ENCODE measurements at places on chromosomes 1 and 21. TPM values are rescaled to one million over a fixed set of nuclear protein-coding genes. Genes with fewer than 3 reads are reported as not detected.

The INKA2 gene
- total RNA-seq = 15.9 TPM

DNA sequence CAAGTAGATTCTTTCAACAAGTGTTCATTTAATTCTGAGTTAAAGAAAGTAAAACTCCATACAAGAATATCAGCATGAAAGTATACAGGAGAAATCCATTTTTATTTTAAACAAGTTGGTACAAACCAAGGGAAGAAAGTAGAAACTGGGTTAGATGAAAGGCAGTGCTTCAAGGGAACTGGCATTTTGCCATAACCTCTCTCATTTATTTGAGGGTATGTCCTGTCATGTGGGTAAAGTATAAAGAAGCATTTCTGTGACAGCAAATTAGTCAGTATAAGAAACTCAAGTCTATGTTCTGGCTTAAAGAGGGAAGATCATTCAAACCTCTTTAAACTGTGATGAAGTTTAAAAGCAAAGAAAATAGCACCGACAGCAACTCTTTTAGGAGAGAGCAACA lies 32.0 kb downstream of the OLFM3 start:
- no peak for DNase-seq

DNA sequence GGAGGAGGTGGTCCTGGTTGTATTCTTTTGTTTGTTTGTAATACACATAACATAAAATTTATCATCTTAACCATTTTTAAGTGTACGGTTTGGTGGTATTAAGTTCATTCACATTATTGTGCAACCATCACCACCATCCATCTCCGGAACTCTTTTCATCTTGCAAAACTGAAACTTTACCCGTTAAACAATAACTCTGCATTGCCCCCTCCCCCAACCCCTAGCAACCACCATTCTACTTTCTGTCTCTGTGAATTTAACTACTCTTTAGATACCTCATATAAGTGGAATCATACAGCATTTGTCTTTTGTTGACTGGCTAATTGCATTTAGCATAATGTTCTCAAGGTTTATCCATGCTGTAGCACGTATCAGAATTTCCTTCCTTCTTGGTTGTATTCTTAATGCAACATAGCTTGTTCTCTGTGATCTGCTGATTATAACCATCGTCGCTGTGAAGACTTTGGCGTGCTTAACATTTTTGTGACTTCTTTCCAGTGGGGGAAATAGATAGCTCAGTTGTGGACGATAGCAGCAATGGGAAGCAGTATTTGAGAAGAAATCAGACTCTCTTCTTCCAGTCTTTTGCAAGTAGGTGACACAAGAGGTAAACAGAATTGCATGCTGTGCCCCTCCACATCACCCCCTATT lies 117.5 kb upstream of the HOOK1 start:
- DNase-seq = no peak

The CD1C gene
- not detected for total RNA-seq

DNA sequence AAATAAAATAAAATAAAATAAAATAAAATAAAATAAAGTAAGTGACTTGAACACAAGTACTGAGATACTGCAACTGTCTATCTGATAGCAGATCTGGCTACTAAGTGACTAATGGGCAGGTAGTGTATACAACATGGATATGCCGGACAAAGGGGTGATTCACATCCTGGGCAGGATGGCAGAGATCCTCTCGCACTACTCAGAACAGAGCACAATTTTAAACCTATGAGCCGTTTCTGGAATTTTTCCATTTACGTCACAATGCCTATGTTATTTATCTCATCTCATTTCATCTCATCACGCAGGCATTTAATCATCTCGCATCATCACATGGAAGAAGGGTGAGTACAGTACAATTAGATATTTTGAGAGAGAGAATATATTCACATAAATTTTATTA lies 233.3 kb upstream of the COA6 start:
- DNase-seq = no peak

DNA sequence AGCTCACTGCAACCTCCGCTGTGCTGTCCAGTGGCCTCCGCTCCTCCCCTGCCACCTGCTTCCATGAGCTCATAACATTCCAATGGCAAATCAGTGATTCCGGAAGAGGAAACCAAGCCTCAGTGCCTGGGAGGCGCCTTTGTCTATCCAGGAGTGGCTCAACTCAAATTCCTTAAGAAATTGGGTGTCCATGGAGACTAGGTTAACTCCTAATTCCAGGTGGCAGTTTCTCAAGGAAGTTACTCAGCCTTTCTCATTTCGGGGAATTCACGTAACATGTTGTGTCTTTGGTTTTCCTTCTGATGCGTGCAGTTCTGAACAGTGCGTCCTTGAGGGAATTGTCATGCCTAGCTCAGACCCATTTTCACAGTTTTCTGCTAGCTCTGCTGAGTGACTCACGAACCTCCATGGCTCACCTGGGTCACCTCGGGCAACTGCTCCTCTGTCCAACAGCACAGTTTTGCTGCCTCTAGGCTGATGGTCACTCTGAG lies 89.9 kb upstream of the DSCAM start:
- no peak for DNase-seq

The SPRR2G gene
- not detected for total RNA-seq

- DNase-seq = no peak
Measured at GRCh38 chr1:62922006-62922405, 138.1 kb downstream of the ATG4C start.

DNA sequence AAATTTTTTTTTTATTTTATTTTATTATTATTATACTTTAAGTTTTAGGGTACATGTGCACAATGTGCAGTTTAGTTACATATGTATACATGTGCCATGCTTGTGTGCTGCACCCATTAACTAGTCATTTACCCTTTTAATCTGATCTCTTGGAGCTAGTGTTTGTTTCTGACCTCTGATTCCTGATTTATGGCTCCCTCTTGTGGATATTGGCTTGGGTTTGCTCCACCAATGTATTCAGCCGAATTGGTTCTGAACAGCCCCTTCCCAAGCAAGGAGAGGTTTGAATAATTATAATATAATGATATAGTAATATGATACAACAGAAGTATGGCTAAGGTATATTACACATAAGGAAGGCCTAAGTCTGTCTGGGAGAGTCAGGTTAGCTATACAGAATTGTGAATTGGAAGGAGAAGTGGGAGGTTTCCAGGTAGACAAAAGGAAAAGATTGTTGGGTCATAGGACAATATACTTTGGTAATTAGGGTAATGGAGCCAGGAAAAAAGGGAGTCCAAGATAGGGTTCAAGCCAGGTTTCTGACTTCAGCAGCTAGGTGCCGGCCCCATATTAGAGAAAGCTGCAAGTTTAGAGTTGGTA lies 53.1 kb upstream of the HMCN1 start:
- DNase-seq = peak; percentile 5

The TTC22 gene
- total RNA-seq = 0.18 TPM

DNA sequence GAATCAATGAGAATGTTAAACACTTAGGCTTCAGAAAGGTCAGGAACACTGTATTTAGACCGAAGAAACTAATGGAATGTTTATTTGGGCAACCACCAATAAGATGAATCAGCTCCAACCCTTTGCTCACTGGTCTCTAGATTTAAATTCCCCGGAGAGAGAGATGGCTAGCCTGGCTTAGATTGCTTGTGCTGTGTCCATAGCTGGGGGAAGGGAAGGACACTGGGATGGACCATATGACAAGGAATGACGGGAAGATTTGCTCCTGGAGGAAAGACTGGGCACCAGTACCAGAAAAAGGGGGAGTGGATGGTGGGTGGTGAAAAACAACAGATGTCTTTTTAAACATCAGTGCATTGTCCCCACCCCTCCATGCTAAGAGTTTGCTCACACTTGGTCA lies 426.6 kb downstream of the DUSP10 start:
- no peak for DNase-seq

DNA sequence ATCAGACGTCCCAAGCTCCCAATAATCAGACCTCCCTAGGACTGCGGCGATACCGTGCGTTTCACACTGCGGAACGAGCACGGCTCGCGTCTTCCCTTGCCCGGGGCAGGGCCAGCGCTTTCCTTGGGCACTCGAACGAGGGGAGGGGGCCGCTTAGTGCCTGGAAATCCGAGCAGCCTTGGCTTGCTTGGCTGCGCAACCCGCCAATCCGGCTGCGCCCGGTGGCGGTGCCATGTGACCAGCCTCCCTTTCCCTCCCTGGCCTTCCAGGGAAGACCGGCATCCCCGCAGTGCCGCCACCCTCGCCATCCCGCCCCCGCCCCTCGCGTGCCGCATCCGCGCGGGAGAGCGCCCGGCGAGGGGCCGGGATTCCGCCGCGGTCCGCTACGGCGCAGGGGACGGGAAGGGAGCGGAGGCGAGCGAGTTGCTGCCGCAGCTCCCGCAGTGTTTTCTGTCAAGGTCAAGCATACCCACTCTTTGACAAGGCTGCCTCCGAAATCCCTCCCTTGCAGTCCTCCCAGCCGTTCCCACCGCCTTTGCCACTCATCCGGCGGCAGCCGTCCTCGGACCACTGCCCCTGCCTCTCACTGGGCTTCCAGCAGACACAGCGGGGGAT lies 8.3 kb upstream of the RNF19B start:
- peak; percentile 89 for DNase-seq

The GJA8 gene
- total RNA-seq = not detected

DNA sequence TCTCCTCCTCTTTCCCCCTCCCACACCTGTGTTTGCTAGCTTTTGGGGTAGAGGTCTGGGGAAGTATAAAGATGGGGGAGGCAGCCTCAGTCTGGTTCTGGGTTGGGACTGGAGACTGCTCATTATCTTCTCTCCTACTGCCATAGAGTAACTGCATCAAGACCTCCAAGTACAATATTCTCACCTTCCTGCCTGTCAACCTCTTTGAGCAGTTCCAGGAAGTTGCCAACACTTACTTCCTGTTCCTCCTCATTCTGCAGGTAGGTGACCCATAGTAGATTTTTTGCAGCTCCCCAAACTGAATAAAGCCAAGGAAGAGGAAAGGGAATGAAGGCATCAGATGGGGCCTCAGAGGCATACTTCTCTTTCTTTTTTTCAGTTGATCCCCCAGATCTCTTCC lies 5.3 kb downstream of the ATP8B2 start:
- DNase-seq = no peak

DNA sequence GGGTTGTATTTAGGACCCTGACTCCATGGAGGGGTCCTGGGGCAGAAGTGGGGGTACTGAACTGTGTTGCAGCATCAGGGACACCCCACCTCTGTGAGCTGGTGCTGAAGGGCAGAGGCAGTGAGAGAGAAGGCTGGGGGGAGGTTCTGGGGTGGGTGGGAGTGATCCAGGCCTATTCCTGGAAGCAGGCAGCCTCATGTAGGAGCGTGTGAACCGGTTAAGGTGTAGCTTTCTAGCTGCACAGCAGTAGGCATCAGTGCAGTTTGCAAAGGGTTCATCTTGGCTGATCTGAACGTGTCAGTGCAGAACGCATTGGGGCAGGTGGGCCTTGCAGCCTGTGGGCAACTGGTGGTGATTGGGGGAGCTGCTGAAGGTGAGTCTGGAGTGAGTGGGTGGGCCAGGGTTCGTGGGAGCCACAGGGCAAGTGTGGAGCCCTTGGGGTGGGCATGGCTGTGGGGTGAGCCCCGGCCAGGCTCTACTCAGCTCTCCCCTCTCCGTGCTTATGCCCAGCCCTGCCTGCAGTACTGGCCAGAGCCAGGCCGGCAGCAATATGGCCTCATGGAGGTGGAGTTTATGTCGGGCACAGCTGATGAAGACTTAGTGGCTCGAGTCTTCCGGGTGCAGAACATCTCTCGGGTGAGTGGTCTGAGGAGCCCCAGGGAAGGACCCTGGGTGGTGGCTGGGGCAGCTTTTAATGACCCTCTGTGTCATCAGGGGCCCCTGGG lies 86.7 kb downstream of the PTPRU start:
- no peak for DNase-seq

GRCh38 chr1:3000671-3001470 lies 20.4 kb upstream of the ACTRT2 start:
- no peak for DNase-seq

GRCh38 chr1:116374353-116375147 lies 1.5 kb downstream of the ATP1A1 start:
- DNase-seq = no peak

DNA sequence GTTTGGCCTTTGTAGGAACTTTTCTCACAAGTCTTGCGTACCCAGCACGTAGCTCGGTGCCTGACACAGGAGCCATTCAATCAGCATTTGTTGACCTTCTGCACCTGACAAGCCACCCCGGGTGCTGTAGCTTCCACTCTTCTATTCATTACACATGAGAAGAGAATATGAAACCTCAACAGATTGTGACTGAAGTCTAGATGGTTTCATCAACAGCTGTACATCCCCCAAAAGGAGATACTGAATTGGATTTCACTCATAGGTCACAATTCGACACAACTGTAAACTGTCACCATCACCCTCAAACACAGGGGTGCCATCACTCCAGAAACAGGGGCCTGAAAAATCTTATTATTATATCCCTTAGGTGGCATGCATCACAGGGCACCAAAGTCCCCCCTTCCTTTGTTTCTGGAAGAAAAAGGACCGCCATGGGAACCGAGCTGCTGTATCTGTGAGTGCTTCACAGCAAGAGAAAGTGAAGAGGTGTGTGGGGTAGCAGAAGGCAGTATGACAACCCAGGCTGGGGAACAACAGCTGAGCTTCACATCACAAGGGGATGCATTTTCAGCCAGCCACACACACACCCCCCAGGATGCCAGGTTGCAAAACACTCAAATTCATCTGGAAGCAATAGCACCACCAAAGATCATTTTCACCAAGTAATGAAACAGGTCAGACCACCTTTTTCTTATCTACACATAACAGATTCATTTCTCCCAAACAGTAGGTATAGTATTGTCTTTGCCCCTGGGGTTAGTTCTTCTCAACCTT lies 225.7 kb downstream of the TOMM20 start:
- no peak for DNase-seq

The DENND1B gene
- total RNA-seq = 29.6 TPM

DNA sequence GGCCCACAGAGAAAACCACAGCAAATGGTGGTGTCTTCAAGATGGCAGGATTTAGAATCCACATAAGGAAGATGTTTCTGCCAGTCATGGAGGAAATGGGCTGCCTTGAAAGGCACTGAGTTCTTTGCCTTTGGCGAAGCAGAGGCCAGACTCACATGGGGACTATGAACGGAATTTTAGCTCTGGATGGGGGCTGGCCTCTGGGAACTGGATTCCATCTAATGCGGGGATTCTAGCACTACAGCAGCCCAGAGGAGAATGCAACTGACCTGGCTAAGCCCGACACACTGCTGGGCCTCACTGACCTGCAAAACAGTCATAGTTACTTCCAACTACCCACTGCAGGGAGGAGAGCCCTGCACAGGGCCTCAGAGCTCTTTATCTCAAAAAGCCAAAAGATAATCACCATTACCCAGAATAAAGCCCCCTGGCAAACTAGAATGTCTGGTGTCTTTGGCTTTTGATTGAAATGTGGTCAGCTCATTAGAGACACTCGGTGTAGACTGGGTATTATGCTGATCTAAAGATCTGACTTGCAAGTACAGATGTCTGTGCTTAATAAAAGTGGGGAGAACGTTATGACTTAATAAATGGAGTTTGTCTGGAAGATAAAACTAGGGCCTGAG lies 11.6 kb downstream of the HCRTR1 start:
- DNase-seq = no peak

The MRPL20 gene
- total RNA-seq = 31.9 TPM
